ENCODE measurements at places on chromosomes 6 and 20.

- DNase-seq: no peak
Observed at GRCh38 chr20:33423141-33423834, 20.3 kb downstream of the SNTA1 start.

GRCh38 chr20:37531856-37532255 is 4.2 kb upstream of the BLCAP start:
- no peak for DNase-seq

- DNase-seq: no peak
Observed at GRCh38 chr6:132568611-132569010, 1.5 kb upstream of the TAAR6 start.

- no peak for DNase-seq
Observed at GRCh38 chr6:99026135-99026534, 78.4 kb upstream of the FBXL4 start.

GRCh38 chr6:136180704-136181511 is 69.2 kb downstream of the MTFR2 start:
- no peak for DNase-seq

- DNase-seq: no peak
Observed at GRCh38 chr6:137224799-137225198, 5.6 kb upstream of the IFNGR1 start.

DNA sequence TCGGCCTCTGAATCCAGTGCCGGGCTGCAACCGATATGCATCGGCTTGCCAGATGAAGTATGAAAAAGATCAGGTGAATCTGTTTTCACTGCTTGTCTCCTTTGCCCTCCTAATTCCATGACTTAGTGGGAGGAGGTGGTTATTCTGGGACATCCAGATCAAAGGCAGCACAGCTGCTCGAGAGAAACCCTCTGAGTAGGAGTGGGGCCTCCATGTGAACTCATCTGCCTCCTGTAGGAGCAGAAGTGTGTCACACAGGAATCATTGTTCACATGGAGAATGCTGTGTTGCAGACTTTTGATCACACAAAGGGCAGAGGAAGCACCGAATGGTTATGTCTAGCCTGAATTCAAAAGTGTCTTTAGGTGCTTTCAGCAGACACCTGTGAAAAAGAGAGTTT is 73.1 kb upstream of the SLC22A1 start:
- no peak for DNase-seq

GRCh38 chr6:10843554-10843953 is 5.2 kb upstream of the MAK start:
- no peak for DNase-seq

DNA sequence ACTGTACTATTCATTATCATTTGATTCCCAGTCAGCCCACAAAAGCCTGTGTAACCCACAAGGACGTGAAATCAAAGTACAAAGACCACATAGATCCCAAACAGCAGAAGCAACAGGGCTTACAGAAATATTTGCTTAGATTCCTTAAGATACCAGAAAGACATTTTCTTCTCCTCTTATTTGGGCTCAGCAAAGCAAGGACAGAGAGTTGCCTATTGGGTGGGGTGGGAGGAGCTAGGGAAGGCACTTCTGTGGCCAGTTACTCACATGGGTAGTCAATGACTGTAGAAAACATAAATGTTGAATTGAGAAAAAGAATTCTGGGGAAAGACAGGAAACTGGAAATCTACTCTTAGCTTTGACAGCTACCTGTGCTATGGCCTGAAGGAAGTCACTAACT is 19.8 kb downstream of the PDE7B start:
- no peak for DNase-seq
